Thoracic aorta (tissue), 2 donors: ENCODE measurements at places on chromosomes 2 and 18. TPM values are rescaled to one million over a fixed set of nuclear protein-coding genes. Genes with fewer than 3 reads are reported as not detected.

GRCh38 chr2:81050580-81051095 lies 746.1 kb upstream of the LRRTM1 start:
- no peak for DNase-seq

DNA sequence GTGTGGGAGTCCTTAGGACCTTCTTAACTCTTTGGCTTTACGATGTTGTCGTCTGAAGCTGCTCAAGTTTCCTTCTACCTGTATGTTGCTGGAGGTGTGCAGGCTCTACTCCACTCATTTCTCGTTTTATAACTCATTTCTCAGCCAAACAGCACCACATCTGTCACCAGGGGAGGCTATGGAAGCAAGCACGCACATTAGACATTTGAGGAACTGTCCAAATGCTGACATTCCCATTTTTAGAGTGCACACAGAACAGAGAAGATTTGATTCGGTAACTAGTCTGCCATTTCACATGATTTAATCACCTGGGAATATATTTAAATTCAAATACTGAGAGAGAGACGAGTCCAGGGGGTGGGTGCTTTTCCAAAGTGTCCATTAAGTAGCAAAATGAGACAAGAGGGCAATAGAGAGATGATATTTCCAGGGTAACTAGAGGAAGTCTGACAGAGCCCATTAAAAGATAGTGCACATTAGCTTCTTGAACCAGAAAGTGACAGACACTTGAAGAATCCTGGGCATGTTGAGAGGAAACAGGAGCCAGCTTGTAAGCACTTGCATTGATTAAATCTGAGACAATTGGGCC lies 793.3 kb downstream of the TDRD15 start:
- no peak for DNase-seq

The MC4R gene
- total RNA-seq: not detected

GRCh38 chr2:8544171-8544785 lies 137.6 kb upstream of the ID2 start:
- no peak for DNase-seq

The PTPRM gene
- total RNA-seq: 102 TPM

The GAD1 gene
- 0.41 TPM for total RNA-seq

GRCh38 chr2:162000431-162000830 lies 73.6 kb downstream of the DPP4 start:
- DNase-seq: no peak

The GCG gene
- total RNA-seq: not detected

DNA sequence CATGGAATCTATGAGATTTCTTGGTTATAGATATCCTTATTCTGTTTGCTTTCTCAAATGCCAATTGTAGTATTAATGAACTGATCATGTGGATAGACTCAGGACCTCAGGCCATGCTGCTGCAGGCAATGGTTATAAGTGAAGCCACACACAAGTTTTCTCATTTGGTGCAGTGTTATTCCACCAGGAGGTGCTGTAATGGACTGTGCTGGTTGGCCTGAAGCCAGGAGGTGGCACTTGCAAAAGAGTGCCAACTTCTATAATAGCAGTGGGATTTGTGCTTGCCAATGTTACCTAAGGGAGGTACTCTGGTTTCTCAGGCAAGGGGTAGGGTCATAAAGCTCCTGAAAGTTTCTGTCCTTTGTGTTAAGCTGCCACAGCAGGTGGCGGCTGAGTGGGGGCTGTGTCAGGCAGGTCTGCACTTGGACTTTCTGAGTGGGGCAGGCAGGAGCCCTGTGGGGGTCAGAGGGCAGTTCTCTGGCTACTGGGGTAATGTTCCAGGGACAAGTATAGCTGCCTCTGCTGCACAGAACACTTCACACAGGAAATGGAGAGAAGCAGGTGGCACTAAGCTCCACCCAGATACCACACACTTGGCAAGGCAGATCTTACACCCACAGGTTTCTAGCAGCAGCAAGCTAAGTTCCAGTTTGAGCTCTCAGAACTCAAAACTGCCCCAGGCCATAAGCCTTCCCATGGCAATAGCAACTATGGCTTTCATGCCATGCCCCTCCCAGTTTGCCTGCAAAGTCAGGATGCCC lies 352.6 kb upstream of the CWC22 start:
- DNase-seq: no peak

The TMEM37 gene
- 4.9 TPM for total RNA-seq

GRCh38 chr18:53489266-53489665 lies 735.2 kb downstream of the MBD2 start:
- DNase-seq: no peak

GRCh38 chr2:219551441-219552381 lies 7.9 kb downstream of the TMEM198 start:
- no peak for DNase-seq

DNA sequence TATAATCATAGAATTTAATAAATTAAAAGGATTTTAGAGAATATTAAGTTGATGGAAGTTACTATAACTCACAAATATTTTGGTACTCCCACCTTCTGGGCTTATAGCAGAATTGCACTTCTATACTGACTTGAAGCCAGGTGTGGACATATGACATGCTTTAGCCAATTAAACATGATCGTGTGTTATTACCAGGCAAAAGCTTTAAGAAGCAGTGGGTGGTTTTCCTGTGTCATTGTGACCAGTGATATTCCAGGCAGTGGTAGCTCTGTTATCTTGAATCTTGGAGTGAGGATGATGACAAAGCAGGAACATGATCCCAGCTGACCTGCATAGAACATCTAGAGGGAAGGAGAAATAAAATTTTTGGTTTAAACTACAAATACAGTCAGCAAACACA lies 370.9 kb upstream of the ZEB2 start:
- no peak for DNase-seq

DNA sequence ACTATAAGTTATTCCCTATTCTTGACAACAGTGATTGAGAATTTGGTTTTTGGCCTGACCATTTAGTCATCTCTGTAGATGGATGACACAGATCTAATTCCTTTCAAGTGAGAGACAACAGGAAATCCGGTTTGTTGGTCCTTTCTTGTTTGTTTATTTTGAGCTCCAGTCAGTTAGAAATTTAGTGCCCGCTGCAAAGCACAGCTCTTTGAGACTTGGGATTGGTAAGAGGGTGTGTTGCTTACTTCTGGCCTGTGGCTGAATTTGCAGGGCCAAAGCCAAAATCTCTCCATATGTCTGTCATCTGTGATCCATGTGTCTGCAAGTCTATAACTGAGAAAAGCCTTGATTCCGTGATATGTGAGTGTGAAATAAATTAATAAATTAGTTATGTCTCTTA lies 74.3 kb downstream of the BIN1 start:
- no peak for DNase-seq

- no peak for DNase-seq
Observed at GRCh38 chr2:31986906-31987305, 23.9 kb downstream of the MEMO1 start.

The COL4A3 gene
- 36.7 TPM for total RNA-seq
